ENCODE measurements at places on chromosomes 5 and 9.

- DNase-seq = no peak
Observed at GRCh38 chr9:122217640-122218039, 11.1 kb downstream of the LHX6 start.

DNA sequence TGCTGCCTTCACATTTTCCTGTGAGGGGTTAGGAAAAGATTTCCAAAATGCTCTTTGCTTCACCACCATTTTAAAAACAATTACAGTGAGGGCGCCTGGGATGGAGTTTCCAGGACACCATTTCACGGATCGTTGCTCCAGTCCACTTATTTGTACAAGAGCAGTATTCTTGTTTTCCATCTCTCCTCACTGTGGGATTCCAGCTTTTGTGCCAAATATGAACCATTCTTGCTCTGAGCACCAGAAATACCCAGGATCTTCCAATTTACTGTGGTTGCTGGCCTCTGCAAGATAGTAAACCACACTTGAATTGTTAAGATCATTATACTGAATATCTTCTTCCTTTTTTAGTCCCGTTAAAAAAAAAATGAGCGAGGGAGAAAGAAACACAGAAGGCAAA is 899.5 kb downstream of the TLE1 start:
- DNase-seq = no peak

- no peak for DNase-seq
Observed at GRCh38 chr5:431001-431710, 11.8 kb upstream of the EXOC3 start.

GRCh38 chr5:100676817-100677631 is 141.8 kb downstream of the FAM174A start:
- DNase-seq = no peak

DNA sequence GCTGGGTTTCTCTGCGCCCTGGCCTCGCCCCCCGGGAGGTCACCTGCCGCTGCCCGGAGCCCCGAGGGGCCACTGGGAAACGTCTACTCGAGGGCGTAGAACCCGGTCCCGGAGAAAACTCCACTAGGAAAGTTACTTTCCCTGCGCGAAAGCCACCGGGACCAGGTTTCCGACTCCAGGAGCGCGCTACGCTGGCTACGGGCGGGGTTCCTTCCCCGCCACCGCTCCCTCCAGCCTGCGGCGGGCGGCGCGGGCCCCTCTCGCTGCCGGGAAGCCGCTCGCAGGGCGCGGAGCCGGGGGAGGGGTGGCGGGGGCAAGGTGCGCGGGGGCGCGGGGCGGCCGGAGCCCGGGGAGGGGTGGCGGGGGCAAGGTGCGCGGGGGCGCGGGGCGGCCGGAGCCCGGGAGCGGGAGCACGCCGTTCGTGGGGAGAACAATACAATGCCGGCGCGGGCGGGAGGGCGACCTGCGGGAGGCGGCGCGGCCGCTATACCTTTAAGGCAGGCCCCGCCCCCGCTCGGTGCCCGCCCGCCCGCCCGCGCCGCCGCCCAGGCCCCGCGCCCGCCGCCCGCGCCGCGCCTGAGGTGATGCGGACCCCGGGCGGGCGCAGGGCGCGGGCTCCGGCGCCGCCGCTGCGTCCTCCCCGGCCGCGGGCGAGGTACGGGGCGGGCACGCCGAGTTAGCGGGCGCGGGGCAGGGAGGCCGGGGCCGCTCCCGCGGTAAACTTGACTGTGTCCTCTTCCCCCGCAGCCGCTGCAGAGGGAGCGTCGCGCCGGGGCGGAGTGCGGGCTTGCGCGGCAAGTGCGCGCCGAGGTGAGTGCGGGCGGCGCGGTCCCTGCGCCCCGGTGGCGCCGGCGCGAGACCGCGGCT is 278.1 kb downstream of the AOPEP start:
- DNase-seq = no peak
